ENCODE measurements at places on chromosomes 11 and 22.

DNA sequence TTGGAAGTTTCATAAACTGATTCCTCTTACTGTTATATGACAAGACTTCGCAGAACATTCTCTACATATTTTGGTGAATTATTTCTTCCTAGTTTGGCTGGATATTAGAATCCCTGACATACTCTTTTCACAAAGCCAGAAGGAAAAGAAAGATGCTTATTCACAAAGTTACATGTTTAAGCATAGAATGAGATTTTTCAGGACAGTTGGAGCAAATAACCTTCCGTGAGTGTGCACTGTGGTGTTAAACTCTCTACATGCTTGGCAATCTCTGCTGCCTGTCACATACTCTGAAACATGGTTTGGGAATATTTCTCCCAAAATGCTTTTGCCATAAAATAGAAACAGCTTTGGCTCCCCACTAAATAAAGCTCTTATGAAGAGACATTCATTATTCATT is 230.0 kb upstream of the MTNR1B start:
- DNase-seq = no peak

- no peak for DNase-seq
Observed at GRCh38 chr11:10786451-10786850, 22.3 kb downstream of the EIF4G2 start.

GRCh38 chr11:64892411-64892831 is 14.0 kb upstream of the EHD1 start:
- no peak for DNase-seq

- no peak for DNase-seq
Observed at GRCh38 chr22:22865311-22866072, 22.1 kb upstream of the IGLL5 start.

DNA sequence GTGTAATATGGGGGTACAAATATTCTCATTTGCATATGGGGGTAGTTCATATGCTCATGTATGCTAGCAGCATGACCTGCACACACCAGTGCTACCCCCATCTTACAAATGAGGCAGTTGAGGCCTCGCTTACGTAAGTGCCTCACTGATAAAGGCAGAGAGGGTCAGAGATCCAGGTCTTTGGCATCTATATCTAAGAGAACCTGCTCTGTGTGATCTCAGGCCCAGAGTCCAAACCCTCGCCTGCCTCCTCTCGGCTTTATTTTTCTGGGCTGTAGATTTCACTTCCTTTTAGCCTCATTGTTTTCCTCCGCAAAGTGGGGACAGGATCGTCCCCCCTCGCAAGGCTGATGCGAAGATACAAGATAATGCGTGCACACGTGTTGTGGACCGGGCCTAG is 325.2 kb downstream of the MN1 start:
- DNase-seq = no peak

DNA sequence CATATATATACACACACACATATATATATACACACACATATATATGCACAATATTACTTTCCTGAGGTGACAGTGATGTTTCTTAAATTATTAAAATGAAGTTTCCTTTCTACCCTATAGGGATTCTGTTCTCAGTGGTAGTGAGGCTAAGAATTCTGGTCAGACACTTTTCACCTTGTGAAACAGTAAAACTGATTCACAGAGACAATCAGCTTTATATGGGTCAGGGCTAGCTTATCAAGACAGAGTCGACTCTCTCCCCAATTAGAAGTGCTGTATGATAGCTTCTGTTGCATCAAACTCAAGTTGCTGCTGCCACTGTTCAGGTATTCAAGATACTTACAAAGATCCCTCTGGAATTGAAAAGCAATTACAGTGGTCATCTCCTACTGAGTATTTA is 68.4 kb downstream of the ZBTB44 start:
- no peak for DNase-seq

DNA sequence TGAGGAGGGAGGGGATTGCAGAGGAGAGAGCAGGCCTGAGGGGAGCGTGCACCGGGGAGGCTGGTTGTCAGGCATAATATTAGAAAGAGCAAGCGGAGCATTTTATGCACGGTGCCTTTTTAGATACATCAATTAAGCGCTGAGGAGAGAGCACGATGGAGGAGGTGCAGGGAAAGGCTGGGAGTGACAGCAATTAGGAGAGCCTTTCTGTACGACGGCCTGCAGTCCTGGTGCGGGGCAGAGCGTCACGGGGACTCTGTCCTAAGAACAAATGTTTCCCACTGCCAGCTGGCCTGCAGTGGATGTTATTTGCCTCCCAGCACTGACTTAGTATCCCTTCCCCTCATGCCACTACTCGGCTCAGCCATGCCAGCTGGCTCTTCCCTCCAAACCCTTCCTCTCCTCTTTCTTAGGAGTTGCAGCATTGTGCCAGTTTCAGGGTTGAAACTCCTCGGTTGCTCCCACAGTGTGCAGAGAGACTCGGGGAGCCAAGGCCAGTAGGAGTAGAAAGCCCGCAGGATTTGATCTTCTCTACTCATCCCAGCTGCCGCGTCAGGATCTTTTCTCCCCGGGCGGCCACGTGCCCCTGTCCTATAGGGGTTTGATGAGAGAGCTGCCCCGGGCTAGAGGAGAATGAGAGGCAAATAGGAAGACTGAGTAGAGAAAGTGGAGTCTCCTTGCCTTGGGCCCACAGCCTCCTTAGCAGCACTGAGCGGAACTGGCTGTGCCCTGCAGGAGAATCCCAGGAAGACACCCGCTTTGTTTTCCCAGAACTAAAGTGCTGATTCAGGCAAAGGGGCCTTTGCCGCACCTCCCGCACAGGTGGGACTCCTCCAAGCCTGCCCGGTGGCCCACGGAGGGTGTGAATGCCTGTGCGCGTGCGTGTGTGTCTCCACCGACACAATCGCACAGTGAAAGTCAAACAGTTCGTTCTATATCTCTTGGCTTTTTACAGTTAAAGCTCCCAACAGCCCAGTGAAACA is 875.3 kb downstream of the NTM start:
- DNase-seq = no peak

GRCh38 chr11:86669424-86669823 is 3.0 kb downstream of the ME3 start:
- no peak for DNase-seq
